Ovary (tissue), 10 donors: ENCODE measurements at places on chromosomes 13 and 19.

DNA sequence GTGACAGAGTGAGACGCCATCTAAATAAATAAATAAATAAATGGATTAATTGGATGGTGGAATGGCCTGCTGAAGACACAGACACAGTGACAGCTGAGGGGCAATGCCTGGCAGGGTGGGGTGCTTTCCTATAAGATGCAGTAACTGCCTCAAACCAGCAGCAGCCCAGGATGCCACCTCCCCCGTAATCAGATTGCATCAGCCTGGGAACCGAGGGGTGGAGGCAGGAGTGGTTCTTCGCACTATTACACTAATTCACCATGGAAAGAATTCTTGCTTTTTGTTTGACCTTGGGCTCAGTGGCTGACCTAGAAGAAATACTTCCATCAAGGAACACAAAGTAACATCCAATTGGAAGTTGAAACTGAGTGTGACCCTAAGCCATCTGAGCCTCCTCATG lies 31.6 kb upstream of the USP12 start:
- DNase-seq: no peak

GRCh38 chr13:36001561-36001960 lies 129.6 kb downstream of the DCLK1 start:
- DNase-seq: no peak

DNA sequence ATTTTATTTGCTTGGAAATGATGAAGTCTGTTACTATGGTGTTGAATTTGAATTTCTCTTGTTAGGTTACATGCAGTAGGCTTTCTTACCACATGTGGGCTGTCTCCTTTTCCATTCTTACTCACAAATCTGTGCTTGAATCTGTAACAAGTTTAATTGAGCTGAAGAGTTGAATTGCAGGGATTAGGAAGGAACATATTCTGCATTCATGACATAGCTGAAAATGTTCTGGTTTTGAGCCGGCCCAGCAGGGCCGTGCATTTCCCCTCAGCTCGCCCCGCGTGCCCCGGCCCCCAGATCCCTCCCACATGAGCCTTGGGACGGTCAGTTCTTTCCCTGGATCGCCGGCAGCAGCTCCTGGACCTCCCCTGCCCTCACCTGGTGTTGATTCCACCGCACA lies 28.1 kb downstream of the TFDP1 start:
- DNase-seq: no peak

- no peak for DNase-seq
Measured at GRCh38 chr19:54160854-54161253, 1.3 kb upstream of the LENG1 start.

DNA sequence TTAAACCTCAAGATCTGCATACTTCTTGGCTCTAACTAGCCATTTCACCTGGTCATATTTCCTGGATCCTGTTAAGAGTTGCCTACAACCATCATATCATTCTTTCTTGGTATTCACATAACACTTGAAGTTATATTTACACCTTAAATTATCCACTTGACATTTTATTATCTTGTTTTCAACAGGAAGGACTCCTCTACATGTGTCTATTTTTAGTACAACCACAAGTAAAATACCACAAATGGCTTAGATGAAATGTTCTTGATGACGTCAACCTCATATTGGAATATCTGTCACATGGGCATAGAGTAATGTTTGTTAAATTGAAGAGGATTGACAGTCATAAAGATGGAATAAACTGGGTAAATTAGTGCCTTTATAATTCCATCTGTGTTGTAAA lies 9.4 kb downstream of the PCDH20 start:
- no peak for DNase-seq

DNA sequence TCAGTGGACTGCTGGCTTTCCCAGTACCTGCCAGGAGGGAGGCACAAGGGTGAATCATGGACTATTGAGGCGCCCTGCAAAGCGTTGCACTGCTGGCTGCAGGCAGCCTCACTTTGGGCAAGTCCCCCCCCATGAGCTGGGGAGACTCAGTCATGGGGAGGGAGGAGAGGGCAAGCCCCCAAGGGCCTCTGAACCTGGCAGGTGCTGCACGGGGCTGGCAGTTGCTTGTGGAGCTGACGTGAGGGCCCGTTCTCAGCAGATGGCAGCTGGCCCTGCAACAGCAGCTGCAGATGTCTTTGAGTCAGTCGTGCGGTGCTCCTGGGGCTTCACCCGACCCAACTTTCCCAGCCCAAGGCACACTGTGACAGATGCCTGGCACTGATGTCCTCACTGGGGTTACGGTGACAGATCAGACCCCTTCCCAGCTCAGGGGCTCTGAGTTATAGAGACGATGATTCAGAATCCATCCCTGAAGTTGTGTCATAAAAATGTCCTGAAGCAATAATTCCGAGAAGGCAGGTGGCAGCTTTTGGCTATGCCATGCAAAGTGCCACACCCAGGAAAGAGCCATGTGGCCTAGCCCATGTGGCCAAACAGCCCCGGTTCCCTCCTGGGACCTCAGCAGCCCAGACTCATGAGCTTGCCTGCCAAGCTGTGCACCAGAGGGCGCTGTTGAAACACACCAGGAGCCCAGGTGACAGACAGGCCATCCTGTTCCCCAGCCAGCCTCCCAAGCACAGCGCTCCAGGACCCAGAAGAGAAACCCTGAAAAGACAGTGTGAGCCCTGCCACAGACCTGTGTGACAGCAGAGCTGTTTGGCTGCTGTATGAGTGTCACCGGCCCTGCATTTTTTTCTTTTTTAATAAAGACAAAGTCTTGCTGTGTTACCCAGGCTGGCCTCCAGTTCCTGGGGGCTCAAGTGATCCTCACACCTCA lies 53.6 kb upstream of the LDLR start:
- DNase-seq: peak; percentile 94

DNA sequence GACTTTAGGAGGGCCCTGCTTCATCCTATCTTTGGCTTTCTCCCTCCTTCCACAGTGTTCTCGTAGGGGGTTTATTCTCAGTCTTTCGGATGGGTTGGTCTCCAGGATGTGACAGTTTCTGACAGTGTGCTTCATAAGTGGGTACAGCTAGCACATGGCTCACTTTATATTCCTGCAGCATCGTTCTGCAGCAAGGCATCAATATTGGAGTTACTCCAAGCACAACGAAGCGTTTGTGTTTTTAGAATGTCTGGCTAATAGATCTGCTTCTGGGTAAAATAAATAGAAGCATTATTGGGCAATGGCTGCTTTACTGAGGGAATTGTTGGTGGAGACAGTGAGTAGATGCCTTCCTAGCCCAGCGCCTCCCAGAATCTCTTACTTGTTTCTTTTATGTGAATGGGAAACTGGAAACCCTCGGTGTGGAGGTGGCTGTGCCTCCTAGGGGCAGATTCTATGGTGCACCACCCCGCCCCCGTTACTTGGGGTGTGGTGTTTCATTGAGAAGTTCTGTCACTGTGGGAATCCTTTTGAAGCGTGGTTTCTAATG lies 2.0 kb downstream of the FARP1 start:
- DNase-seq: no peak

GRCh38 chr19:1453525-1454364 lies 3.8 kb downstream of the APC2 start:
- no peak for DNase-seq

DNA sequence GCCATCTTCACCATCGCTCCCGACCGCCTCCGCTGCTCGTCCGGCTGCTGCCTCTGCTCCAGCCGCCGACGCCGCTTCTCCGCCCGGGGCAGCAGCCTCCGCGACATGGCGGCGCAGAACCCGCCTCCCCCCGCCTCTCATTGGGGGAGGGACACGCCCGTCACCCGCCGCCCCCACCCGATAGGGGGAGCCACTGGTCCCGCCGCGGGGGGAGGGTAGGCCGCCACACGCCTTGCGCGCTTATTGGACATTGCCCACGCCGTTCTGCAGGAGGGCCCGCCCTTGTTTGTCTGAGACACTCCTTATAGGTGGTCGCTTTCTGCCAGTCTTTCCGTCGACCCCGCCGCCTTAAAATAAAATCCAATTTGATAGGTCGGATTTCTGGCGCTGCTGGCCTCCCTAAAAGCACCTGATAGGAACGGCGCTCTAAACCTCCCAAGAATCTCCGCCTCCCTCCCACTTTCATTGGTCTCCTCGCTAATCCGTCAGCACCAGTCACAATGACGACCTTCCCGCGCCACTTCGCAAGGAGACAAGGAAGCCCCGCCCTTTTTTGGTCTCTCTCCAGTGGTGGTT lies at the start of gene HNRNPL:
Gene HNRNPL (minus strand): TSS at position 127 of the 576 bp plus-strand sequence. CDS start 20 bp downstream, at position 107.
- peak; percentile 100 for DNase-seq

GRCh38 chr19:4042064-4042730 lies 24.5 kb downstream of the ZBTB7A start:
- no peak for DNase-seq

DNA sequence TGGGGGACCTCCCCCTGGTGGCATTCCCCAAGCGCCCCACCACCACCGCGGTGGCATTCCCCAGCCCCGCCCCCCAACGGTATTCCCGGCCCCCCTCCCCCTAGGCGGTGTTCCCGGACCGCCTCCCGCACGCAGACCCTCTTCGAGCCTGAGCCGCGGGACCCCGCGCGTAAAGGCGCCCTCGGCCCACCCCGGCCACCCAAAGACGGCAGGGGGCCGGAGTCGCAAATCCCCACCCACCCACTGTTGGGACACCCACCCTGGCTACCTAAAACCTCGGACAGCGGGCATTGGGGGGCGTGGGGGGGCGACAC lies 22.4 kb downstream of the OLFM2 start:
- DNase-seq: no peak

GRCh38 chr13:52701728-52702465 lies 37.7 kb downstream of the CNMD start:
- DNase-seq: no peak

DNA sequence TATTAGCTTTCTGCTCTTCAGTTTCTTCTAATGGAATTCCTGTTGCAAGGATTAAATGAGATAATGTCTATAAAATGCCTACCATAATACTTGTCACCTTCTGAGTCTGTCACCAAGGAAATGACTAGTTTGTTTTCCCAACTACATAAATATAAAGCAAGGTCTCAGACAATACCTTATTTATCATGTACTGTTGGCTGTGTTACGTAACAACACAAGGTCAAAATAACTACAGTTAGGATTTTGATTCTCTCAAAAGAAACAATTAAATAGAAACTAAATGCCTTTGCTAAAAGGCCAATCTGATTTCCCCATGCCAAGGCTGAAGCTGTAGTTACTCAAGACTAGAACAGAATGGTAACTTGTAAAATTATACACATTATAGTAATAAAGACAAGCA lies 134.5 kb downstream of the PCDH9 start:
- no peak for DNase-seq

GRCh38 chr13:74641586-74641985 lies 507.4 kb upstream of the KLF12 start:
- DNase-seq: no peak

- DNase-seq: no peak
Measured at GRCh38 chr19:32651729-32652140, 23.2 kb downstream of the ANKRD27 start.

DNA sequence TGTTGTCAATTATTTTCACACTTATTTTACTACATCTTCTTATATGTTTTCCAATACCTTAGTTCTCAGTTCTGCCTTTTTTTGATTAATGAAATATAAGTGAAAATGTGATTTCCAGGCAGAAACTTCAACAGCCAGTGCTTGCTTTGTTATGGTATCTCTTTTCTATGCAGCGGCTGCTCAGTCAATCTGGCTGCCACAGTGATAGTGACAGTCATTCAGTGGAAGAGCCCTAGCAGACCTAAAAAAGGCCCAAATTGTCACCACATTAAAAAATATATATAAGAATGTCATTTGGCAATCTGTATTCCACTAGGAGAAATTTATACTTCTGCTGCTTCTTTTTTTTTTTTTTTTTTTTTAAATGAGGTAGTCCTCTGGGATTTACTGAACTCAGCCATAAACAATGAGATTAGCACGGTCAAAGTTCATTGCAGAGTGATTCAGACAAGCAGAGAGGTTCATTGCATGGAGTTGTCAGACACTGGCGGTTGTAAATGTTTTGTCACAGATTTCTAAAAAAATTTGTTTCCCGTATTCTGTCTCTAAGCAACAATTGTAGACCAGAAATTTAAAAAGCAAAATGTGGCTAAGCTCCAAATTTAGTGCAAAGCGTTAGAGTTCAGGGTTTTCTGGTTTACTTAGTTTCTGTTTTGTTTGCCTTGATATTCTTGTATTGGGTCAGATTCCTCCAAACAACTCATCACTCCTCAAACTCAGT lies 94.7 kb upstream of the PRR20A start:
- DNase-seq: no peak

- no peak for DNase-seq
Measured at GRCh38 chr13:23254506-23254905, 73.7 kb downstream of the SGCG start.

GRCh38 chr13:85853901-85854663 lies 54.9 kb upstream of the SLITRK6 start:
- no peak for DNase-seq

DNA sequence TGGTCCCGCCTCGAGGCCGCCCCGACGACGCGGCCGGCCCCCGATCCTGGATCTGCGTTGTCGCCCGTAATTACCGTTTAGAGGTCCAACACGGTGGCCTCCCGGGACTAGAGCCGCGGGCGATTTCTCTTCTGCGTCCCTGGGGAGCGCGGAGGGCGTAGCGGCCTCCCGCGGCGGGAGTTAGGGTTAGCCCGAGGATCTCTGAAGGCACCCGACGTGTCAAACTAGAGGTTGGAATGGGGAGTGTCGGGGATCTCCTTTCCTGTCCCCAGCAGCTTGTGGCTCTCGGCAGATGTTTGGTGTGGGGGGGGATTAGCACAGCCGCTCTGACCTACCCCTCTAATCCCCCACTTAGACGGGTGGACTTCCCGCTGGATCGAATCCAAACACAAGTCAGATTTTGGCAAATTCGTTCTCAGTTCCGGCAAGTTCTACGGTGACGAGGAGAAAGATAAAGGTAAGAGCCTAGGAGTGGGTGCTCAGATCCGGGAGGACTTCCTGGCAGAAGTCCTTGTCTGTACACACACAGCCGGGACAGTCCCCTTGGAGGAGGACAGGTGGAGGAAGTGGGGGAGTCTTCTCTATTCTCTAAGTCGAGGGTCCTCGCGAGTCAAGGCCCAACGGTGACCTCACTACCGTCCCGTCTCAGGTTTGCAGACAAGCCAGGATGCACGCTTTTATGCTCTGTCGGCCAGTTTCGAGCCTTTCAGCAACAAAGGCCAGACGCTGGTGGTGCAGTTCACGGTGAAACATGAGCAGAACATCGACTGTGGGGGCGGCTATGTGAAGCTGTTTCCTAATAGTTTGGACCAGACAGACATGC lies 581 bp downstream of the CALR start:
- DNase-seq: peak; percentile 54

DNA sequence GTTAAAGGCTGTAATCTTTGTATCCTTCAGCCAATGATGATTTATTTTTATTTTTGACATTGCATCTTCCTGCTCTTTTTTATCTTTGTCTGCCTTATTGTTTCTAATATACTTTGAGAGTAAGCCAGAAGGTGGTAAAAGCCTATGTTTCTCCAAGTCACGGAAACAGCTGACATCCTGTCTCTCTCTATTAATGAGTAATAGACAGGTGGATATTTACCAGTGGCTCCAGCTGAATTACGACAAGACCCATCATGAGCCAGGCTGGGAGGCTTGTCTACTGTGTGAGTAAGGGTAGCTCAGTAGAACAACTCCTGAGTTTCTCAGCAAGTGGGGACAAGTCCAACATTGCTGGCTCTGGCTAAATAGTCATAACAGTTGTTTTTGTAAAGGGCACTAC lies 166.6 kb downstream of the NDFIP2 start:
- no peak for DNase-seq
